ENCODE measurements at places on chromosomes 2 and 18.

- DNase-seq = no peak
These were observed 58.5 kb downstream of the KCTD1 start for GRCh38 chr18:26489881-26490280.

GRCh38 chr18:73409242-73409641, 541.5 kb upstream of the NETO1 start:
- no peak for DNase-seq

- DNase-seq = no peak
These were observed 77.9 kb upstream of the ARL5A start for GRCh38 chr2:151905963-151906632.

DNA sequence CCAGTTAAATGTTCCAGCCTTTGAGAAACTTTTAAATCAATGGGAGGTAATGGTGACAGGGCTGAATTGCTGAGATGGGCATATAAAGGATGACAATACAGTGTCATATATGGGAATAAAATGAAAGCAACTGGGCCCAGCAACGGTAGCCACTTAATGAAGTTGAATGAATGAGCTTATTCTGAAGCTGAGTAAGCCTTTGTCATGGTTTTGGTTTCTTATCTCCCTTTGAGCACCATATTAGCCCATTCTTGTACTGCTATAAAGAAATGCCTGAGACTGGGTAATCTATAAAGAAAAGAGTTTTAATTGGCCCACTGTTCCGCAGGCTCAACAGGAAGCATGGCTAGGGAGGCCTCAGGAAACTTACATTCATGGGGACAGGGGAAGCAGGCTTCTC, 3.5 kb upstream of the THUMPD2 start:
- DNase-seq = no peak

- no peak for DNase-seq
These were observed 281.8 kb downstream of the GULP1 start for GRCh38 chr2:188573453-188573852.

- no peak for DNase-seq
These were observed 24.5 kb downstream of the DYNC2LI1 start for GRCh38 chr2:43798300-43798699.

- no peak for DNase-seq
These were observed 55.1 kb downstream of the AOX1 start for GRCh38 chr2:200640901-200641300.

- DNase-seq = no peak
These were observed 34.2 kb downstream of the PKDCC start for GRCh38 chr2:42082016-42082415.

DNA sequence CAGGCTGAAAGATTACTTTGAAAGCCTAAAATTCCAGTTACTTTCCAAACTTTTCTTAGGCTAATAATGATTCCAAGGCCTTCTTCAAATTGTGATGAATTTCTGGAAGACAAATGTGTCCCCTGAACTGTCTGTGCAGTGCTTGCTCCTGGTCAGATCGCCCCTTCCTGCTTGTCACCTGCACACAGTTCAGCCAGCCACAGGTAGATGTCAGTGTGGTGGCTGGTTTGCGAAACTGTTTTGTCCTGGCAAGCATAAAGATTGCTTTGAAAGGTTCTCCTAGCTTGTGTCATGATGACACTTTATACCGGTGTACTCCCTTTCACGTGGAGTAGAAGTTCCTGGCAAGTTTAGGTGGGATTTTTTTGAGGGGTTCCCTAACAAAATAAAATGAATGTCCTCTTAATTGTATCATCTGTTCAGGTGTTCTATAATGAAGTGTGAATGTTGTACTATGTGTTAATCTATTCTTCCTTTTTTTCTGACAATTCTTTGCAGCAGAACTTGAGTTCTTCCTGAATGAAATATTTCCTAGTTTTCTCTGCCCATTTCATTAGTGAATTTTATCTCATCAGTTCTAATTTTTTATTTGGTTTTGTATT, 298.8 kb downstream of the ZNF407 start:
- no peak for DNase-seq

DNA sequence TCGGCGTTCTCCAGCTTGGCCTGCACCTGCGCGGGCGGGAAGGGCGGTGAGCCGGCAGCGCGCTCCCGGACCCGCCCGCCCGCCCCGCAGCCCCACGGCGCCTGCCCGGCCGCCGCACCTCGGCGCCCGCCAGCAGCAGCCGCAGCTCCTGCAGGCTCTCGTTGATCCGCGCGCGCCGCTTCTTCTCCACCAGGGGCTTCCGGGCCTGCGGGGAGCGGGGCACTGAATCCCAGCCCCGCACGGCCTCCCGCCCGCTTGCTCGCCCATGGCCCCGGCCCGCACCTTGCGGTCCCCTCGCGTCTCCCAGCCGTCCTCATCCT, 335 bp downstream of the HES6 start:
- DNase-seq = no peak

GRCh38 chr18:57864615-57865121, 61.6 kb upstream of the ATP8B1 start:
- DNase-seq = no peak

- DNase-seq = no peak
These were observed 984 bp upstream of the MSH2 start for GRCh38 chr2:47401789-47402554.

- no peak for DNase-seq
These were observed 124.1 kb downstream of the MEMO1 start for GRCh38 chr2:31886700-31887099.

DNA sequence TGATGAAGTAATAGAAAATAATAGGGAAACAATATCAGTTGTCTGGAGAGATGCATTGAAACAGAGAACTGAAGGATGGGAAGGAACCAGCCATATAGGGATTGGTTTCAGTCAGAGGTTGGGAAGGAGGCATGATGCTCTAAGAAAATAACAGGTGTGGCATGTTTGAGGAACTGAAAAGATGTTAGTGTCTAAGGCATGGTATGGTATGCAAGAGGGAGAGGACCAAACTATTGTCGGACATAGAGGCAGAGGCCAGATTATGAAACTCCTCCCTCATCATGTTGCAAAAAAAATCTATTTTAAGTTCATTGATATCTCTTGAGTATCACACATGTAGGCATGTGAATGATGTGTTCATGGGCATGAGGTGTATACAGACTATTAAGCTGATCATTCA, 48.9 kb upstream of the EMILIN2 start:
- no peak for DNase-seq

GRCh38 chr2:8424997-8425900, 256.6 kb upstream of the ID2 start:
- DNase-seq = no peak

DNA sequence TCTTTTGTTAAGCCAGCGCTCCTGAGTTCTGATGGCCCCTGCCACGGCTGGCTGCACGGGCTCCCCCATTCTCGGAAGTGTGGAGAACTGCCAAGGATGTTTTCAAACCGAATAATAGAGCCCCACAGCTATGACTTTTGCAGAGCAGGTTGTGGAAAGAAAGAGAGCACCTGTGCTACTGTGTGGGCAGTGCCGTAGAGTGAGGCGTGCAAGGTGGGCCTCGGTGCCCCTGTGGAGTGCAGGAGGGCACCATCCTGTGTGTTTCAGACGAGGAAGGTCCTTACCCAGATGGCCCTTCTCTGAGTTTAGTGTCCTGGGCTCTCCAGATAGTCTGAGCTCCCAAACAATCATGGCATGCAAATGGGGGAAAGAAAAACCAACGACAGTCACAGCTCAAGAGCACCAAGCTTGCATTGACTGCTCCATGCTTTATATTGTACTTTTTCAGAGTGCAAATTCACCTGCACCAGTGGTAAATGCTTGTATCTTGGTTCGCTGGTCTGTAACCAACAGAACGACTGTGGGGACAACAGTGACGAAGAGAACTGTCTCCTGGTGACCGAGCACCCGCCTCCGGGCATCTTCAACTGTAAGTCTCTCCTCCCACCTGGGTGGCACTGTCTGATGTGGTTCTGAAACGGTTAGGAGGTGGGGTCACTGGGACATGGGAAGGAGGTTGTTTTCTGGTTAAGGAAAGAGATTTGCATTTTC, 219.4 kb downstream of the LDLRAD4 start:
- no peak for DNase-seq

DNA sequence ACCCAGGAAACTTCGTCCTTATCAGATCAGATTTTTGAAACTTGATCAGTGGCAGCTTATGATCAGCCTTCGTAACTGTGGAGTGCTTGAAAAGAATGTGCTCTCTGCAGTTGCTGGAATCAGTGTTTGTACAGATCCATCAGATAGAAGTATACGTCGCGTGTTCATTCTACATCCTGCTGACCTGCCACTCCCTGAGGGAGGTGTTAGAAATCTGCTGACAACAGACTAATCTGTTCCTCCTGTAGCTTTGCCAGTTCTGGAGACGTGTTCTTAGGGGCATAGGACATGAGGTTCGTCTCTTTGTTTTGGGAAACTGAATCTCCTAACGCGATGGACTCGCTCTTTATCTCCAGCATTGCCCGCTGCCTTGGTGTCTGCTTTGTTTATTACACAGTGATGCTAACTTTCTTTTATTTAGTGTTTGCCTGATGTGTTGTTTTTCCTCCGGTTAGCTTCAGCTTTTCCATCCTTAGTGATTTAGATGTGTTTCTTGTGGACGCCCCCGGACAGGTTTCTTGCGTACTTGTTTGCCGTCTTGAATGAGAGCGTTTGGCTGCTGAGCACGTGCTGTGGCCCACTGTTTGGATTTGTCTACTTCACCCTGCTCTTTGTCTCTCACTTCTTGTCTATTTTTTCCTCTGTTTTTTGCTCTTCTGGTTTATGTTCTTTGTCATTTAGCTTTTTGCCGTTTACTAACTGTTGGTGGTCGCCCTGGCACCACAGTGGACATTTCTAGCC, 17.4 kb upstream of the GAL3ST2 start:
- no peak for DNase-seq

- DNase-seq = no peak
These were observed 241.0 kb downstream of the PTGR3 start for GRCh38 chr18:74967979-74968378.

- no peak for DNase-seq
These were observed 31.5 kb upstream of the ATIC start for GRCh38 chr2:215280326-215280725.

DNA sequence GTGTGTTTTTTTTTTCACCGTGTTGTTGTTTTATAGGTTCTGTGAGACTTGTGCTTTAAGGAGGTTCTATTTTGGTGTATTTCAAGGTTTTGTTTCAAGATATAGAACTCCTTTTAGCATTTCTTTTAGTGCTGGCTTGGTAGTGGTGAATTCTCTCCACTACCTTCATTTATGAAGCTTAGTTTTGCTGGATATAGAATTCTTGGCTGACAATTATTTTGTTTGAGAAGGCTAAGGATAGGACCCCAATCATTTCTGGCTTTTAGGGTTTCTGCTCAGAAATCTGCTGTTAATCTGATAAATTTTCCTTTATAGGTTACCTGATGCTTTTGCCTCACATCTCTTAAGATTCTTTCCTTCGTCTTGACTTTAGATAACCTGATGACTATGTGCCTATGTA, 66.8 kb downstream of the MSTN start:
- no peak for DNase-seq

- no peak for DNase-seq
These were observed 232.9 kb downstream of the LNPK start for GRCh38 chr2:175769200-175769599.

DNA sequence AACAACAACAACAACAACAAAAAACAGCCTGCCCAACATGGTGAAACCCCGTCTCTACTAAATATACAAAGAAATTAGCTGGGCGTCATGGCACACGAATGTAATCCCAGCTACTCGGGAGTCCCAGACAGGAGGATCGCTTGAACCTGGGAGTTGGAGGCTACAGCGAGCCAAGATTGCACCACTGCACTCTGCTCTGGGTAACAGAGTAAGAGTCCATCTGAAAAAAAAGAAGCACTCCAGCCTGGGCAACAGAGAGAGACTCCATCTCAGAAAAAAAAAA, 344.1 kb upstream of the PLGLB2 start:
- no peak for DNase-seq

DNA sequence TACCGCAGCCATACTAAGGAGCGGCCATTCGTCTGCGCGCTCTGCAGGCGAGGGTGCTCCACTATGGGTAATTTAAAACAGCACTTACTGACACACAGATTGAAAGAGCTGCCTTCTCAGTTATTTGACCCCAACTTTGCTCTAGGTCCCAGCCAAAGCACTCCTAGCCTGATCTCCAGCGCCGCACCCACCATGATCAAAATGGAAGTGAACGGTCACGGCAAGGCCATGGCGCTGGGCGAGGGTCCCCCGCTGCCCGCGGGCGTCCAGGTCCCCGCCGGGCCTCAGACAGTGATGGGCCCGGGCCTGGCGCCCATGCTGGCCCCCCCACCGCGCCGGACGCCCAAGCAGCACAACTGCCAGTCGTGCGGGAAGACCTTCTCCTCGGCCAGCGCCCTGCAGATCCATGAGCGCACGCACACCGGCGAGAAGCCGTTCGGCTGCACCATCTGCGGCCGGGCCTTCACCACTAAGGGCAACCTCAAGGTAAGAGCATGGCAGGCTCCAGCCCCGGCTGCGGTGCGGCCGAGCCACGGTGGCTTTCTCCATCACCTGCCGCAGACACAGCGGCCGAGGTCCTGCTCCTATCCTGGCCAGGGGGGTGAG, 15.5 kb downstream of the SALL3 start:
- DNase-seq = peak; percentile 23

- DNase-seq = no peak
These were observed 117.0 kb downstream of the LAMA1 start for GRCh38 chr18:7000484-7001096.

- DNase-seq = no peak
These were observed 236.7 kb upstream of the BOD1L2 start for GRCh38 chr18:56910237-56910636.

DNA sequence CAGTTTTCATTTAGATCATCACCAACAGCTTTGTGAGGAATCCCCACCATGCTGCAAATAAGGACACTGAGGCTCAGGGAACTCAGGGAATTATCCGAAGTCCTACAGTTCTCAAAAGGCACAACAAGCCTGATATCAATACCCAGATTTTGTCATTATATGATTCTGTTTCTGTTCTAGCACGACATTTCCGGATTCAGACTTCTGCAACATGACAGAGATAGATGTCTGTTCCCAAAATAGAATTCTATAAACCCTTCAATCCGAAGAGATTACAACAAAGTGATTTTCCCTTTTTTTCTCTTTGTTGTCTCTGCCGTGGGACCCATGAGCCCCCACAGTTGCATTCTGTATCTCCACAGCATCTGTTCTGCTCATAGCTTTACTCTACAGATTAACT, 72.0 kb downstream of the DOCK10 start:
- no peak for DNase-seq

GRCh38 chr2:20706217-20706616, 39.3 kb downstream of the GDF7 start:
- DNase-seq = no peak

- DNase-seq = no peak
These were observed 27.2 kb downstream of the ATP8B1 start for GRCh38 chr18:57775937-57776336.

- no peak for DNase-seq
These were observed 267.4 kb upstream of the RAB6C start for GRCh38 chr2:129711816-129712675.
